ENCODE measurements at places on chromosomes 5 and 9.

DNA sequence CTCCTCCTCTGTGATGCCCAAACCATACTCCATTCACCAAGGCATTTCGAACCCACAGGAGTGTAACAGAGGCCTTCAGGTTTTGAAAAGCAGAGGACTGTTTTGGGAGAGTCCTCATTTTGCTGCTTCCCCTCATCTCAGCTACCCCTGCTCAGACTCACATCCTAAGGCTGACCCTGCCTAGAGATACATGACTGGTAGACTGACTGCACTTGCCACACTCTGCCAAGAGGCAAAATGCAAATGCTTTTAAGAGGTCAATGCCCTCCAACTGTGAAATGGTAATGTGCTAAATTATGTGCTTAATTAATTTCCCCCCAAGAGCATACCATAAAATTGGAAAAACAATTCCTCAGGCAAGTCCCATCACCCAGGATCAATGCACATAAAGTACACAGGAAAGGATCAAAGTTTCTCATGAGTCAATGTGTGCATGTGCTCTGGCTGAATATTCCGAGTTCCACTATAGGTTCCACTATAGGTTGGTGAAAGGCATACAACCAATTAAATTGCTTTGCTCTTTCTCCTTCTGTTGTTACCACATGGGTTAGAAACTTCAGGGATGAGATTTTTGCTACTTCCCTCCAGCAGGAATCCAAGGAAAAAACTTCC is 87.0 kb downstream of the RGS7BP start:
- no peak for DNase-seq

DNA sequence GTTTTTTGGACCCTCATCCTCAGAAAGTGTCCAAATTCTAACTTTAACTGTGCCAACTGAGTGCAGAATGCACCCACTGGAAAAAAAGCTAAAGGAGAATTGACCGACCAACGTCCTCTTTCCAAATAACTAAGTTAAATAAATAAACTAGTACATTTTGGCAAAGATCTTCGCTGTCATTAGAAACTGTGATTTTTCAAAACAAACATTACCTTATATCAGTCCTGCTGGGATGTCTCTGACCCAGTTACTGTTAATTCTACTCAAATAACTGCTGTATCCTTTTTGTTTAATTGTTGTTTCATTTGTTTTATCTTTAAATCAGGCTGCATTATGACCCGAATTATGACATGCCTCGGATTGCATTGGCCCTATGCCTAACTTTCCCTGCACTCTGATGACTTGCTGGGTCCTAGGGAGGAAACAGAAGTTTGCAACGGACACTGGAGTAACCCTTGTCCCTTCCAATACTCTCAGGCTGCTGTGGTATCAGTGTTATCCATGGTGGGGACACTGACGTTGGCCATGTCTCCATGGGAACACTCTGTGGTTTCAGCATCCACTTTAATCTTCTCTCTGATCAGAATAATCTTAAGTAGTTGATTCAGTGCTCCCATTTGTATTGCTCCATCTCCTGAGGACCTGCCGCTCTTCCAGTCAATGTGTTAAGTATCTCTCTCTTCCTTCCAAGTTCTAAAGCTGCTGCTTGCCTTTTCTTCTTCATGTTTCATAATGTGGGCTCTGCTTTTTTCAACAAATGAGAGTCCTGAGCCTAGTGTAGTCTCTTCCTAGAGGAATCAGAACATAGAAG is 11.1 kb upstream of the IFNA5 start:
- no peak for DNase-seq

DNA sequence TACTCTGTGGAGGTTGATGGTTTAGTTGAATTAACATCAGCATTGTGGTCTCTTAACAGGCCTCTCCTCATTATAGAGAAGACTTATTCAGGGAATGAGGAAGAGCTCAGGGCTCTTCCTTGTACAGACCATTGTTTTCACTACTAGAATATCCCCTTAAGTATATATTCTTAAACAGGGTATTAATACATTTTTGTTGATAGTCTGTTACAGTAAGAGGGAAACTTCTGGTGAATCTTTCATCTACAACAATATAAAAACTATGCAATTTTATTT is 330.7 kb downstream of the ADGRV1 start:
- DNase-seq, result no peak

GRCh38 chr9:110486218-110486617 is 93.3 kb downstream of the SVEP1 start:
- no peak for DNase-seq

- no peak for DNase-seq
Observed at GRCh38 chr5:69268899-69269298, 34.2 kb downstream of the CDK7 start.

DNA sequence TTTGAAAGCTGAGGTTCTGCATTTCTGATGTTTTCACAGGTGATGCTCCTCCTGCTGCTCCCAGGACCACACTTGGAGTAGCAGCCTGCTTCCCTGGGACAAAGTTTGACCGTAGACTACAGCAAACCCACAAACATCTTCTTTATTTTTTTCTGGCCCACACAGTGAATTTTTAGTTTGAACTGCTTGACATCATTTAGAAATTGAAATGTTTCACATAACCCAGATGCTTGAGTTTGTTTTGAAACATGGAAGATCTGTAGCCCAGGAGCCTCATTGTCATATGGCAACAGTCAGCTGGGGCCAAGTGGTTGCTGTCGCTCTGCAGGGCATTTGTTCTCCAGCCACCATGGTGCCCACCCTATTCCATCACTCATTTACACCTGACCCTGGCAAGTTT is 8.4 kb downstream of the SH3TC2 start:
- no peak for DNase-seq

GRCh38 chr9:134768709-134769351 is 111.8 kb upstream of the FCN2 start:
- no peak for DNase-seq

GRCh38 chr5:155010881-155011280 is 2.7 kb upstream of the KIF4B start:
- DNase-seq, result no peak

DNA sequence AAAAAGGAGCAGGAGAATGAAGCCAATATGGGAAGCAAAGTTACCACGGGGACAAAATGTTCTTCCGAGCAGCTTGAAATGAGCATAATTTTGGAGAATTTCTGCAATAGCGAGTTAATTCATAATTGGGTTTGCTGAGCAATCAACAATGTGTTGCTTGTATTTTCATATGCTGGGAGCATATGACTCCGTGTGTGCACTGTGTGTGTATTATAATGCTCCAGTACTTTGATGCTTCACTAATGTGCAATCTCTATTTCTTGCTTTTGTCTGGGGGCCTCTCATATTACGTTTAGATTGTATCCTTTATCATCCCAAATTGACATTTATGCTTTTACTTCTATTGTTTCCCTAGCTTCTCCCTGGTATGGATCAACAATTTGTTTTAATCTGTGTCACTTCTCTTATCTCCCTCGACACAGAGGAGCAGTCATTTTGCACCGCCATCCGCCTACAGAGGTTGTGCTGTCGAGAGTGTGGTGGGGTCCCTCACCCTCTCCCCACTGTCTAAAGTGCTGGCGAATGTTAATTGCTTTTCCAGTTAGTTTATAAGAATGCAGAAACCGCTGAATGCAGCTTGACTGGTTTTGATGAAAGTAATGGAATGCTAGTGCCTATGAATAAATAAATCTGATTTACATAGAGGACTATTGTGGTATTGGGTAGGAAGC is 372.5 kb upstream of the WWC1 start:
- DNase-seq, result no peak

- no peak for DNase-seq
Observed at GRCh38 chr5:144448457-144448856, 277.8 kb downstream of the KCTD16 start.

DNA sequence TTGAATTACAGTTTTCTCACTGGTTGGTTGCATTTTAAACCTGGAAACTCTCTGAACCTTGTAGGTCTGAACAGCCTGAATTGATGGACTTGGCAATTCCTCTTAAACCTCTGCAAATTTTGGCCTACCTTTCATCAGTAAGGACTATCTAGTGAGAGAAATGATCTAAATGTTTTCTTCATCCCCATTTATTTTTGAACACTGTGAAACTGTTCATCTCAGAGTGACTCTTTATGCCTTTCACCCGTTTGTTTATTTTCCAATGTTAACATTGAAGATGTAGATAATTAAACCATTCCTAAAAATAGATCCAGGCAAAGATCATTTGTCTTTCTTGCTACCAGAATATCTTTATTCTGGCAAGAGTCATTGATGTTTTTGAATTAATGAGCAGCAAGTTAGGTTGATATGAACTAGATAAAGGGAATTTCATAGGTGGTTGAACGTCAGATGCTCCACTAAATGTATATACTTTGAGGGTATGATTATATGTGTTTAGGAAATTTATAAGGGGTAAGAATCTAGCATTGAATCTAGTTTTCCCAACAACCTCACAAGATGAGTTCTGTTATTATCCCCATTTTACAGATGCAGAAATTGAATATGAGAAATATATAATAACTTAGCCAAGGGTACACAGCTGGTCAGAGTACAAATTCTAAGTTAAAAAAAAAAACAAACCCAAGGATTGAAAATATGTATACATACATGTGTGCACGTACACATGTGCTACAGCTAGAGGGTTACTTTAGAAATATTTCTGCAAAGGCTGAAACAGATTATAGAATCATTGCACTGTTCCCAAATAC is 3.4 kb downstream of the CPEB4 start:
- DNase-seq, result no peak

DNA sequence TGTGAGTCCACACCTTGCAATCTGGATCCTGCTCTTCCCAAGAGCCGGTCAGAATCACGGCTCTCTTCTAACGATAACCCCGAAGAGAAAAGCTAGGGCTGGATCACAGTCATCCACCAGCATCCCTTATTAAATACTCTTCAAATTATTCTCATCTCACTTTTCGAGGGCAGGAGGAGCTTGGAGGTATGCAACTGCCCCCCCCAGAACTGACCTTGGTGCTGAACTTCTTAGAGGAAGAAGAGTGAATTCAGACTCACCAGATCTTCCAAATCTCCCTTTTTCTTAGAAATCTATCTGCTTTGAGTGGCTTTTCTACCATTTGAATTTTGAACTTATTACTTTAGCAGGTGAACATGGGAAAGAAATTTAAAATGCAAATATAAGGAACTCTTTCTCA is 75.7 kb downstream of the MED10 start:
- no peak for DNase-seq

DNA sequence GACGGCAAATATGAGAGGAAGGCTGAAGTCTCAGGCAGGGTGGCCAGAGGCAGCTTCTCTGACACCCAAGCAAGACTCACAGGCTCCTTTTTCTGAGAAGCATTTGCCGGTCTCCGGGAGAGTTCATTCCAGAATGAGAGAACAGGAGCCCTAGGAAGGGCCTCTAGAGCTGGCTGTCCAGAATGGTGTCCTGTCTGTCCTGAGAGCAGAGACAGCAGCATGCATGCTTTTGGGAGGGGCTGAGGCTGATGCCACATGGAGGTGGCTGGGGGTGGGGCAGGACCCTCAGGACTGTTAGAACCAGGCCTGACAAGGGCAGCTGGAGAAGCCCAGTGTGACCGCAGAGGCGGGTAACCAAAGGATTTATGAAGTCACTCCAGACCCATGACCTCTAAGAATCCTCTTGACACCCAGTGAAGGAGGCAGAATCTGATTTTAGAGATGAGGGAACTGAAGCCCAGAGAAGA is 60.0 kb downstream of the SHB start:
- DNase-seq, result no peak
